ENCODE measurements at places on chromosomes 4 and X.

DNA sequence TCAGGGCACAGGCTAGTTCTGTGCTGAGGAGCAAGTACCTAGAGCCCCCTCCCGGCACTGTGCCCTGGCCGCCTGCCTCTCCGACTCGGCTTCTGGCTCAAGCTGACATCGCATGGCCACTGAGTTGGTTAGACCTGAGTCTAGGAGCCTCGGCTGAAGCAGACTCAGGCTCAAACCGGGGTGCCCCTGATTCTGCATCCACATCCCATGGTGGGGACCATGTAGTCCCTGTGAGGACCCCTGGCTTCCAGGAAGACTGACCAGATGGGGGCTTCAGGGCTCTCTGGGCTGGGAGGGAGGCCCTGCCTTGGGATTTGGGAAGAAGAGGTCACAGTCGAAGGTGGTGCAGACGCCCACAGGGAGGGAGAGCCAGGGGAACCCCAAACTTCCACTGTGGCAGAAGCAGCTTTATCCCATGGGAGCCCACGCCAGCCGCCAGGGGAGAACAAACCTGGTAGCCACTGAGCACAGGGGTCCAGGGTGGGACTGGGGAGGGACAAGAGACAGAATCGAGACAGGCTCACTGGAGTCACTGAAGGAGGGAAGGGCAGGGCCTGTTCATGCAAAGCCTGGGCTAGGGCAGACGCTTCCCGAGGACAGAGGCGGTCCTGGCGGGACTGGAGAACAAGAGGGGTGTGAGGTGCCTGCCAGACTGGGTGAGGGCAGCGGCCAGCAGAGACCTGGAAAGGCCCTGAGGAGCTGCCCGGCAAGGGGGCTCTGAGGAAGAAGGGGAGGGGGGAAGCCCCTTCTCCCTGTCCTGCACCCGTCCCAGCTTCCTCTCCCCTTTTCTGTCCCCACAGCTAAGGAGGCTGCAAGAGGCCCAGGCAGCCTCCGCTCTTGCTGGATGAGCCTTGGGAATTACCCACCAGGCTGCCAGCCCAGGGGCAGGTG is 1.1 kb downstream of the PDE6B start:
- no peak for DNase-seq

DNA sequence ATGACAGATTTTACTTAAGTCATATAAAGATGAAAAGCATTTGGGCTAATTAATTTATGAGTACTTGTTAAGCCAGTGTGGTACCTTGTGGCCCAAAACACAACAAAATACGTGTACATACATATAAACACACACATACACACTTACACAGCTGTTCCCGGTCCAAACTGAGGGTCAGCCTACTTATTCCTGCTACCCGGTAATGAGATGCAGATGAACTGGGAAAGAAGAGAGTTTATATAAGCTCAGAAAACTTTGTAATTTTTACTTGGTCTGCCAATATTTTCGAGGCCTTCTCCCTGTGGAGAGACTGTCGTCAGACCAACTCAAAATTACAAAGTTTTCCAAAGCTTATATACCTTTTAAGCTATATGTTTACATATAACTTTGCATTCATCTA is 25.8 kb upstream of the PBDC1 start:
- DNase-seq = no peak

GRCh38 chrX:153560000-153560399 is 38.9 kb downstream of the CCNQ start:
- DNase-seq = no peak

DNA sequence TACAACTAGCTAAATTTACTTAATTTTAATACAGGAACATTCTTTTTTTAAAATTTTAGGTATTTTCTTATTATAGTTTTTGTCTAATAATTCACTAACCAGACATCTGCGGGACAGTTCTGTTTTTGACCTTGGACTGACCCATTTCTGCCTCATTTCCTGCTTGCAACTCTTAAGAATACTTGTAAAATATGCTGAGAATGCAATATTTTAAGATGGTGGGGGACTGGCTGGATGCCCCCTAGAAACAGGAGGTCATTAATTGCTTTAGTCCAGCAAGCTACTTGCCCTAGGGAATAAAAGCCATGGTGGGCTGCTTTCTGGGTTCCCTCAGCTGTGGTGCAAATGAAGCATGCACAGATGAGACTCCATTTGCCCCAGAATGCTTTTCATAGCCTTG is 2348.4 kb downstream of the PCDH7 start:
- DNase-seq = no peak

GRCh38 chr4:57100979-57101651 is 9.1 kb downstream of the IGFBP7 start:
- DNase-seq = no peak

DNA sequence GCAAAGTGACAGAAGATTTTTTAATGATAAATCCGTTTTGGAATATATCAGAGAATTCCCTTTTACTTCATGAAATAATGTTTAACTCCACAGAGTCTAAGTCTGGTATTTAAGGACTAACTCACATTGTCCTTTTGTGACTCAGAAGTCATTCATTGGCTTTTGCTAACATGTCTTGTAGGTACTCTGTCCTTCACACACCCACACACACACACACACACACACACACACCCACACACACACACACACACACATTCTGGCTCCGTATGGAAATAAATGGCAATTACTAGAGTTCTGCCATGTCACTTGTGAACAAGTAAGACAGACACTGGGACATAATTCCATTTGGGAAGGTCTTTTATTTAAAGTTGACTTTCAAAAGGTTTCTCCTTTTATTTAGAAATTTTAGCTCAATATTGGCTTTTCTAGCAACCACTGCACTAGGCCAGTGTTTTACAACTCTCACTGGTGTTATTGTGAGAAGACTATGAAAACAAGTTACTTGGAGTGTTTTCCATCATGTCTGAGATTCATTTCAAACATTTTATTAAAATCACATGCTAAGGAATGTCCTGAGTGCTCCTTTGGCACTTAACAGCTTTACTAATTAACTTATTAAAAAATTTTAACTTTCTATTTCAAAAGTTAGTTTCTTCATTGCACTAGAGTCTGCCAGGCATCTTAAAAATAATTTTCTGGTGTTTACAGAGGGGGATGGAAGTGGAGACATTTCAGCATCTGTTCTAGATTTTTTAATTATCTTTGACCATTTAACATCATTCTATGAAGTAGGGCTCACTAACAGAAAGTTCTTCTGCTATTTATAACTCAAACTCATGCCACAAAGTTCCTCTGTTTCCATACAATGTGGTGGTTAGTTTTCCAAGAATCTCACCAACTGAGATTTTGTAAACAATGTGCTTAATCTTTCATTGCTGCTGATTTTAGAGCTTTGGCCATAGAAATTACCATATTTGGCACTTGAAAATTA is 240.3 kb upstream of the GPC4 start:
- DNase-seq = no peak

DNA sequence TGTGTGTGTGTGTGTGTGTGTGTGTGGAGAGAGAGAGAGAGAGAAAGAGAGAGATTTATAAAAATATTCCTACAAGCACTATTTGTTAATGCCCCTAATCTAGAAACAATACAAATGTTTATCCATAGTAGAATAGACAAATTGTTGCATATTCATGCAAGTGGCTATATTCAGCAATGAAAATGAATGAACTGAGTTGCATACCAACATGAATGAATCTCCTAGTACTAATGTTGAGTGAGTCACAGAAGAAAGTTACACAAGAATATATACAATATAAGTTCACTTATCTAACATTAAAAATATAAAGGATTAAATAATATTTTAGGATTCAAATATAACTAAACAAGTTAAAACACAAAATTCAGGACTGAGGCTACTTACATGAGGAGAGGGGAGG is 456.8 kb upstream of the AMOT start:
- DNase-seq = no peak

GRCh38 chr4:29541757-29542156 is 1178.4 kb upstream of the PCDH7 start:
- DNase-seq = no peak

DNA sequence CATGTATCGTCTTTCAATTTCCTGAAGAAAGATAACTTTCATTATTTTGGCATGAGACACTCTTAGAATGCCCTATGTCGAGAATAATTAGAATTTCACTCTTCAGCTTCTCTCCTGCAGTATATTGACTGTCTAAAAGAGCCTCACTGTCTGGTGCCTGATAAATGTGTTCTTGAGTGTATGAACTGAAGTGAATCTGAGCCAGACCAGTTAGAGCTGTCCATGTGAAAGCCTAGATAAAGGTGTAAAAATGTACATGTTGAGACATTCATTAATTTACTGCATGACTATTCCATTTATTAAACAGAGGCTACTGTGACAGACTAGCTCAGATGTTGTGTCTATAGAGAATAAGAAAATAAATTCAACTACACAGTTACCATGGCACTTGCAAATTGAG is 283.2 kb downstream of the PCDH18 start:
- no peak for DNase-seq

GRCh38 chr4:174451718-174452296 is 70.5 kb downstream of the HPGD start:
- no peak for DNase-seq

- DNase-seq = no peak
Measured at GRCh38 chr4:32462944-32463343, 1742.8 kb downstream of the PCDH7 start.

GRCh38 chr4:168803732-168804131 is 206.3 kb downstream of the CBR4 start:
- no peak for DNase-seq

DNA sequence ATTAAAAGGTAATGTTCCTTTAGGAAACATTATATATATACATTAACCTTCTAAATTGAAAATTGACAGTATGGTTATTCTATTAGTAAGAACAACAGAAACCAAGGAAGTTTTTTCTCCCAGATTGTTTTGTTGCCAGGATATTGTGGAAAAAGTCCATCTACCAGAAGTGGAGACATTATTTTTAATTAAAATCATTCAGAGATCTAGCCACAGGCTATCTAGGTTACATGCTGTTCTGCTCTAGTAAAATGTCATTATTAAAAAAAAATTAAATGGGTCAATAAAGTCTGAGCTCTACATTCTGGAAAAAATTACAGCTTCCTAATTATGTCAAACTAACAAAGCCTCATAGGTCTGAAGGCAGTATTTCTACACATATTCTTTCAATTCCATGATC is 74.3 kb downstream of the NSG1 start:
- no peak for DNase-seq

DNA sequence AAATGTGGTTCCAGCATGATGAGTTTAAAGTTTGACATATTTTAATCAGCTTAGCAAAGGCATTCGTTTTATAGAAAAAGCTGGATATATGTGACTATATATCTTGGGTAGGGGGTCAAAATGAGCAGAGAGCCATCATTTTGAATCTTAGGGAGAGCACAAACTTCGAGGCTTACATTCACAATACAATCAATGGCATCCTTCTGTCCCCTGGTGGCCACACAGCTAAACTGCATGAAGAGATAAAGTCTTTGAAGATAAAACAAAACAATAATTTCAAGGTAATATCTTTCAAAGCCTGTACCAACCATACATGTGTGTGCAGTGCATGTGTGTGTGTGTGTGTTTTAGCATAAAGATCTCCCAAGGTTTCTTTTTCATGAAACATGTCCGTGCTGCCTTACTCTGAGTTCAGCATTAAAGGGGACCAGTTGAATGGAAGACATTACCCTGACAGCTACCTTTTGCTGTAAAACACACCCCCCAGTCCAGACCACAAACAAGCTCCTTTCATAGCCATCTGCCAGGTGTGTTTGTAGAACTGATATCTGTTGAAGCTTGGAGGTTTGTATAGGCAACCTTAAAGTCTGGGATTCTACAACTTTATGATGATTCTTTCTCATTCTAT is 22.0 kb downstream of the DYNLT3 start:
- DNase-seq = no peak

DNA sequence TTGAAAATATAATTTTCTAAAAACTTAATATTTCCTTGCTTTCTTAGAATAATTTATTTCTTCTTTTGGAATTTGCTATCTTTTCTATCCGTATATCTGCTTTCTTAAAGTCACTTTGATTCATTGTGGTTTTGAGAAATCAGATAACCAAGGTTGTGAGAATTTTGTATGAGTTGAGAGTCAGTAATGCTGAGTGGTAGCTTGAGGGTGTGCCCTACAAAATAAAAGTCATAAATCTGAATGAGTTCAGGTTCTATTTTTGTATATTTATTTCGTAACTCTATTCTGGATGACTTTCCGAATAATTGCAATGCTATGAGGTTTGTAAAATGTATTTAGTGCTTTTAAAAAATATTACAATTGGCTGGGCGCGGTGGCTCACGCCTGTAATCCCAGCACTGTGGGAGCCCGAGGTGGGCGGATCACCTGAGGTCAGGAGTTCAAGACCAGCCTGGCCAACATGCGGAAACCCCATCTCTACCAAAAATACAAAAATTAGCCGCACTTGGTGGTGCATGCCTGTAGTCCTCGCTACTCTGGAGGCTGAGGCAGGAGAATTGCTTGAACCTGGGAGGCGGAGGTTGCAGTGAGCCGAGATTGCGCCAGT is 8.9 kb downstream of the COPS4 start:
- no peak for DNase-seq

DNA sequence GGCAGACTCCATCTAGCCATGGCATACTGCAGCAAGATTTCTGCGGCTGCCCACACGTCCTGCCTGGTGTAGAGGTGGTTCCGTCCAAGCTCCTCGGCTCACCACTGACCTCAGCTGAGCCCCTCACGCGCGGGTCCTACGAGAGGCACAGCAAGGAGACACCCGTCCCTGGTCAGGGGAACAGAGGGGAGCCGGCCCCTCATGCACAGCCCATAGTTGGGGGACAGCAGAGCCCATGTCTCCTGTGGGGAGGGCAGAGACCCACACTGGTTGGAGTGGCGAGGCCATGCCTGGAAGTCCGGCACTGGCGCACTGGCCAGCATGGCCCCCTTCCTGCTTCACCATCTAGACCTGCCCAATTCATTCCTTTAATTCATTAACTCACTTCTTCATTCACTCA is 80.8 kb downstream of the HTRA3 start:
- no peak for DNase-seq

- DNase-seq = no peak
Measured at GRCh38 chr4:184406958-184407391, 67.4 kb downstream of the IRF2 start.

Measured in stimulated activated CD8-positive, alpha-beta memory T cell treated with anti-CD3 and anti-CD28 coated beads, Interleukin-4, amount 100 ng/mL, for 4 hours (primary cell).